Activated CD8-positive, alpha-beta T cell treated with anti-CD3 and anti-CD28 coated beads for 36 hours (primary cell): ENCODE measurements at places on chromosomes 2 and 18. TPM values are rescaled to one million over a fixed set of nuclear protein-coding genes. Genes with fewer than 3 reads are reported as not detected.

GRCh38 chr2:144131042-144131441, 388.9 kb downstream of the ZEB2 start:
- DNase-seq: no peak

DNA sequence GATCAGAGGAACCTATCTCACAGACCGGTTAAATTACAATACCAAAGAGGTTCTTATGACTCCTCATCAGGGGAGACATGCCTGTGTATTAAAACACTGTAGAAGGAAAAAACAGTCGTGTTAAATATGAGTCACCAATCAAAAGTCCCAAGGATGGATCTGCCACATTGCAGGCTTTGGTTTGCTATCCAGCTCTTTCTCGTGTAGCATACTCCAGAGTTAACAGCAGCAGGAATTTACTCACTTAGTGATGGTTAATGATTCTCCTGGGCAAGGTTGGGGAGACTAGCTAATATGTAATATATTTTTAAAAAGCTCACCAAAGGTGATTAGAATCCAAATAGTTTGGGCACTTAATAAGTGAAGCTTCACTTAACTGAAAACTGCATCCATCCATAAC, 109.7 kb downstream of the MBD5 start:
- DNase-seq: no peak

DNA sequence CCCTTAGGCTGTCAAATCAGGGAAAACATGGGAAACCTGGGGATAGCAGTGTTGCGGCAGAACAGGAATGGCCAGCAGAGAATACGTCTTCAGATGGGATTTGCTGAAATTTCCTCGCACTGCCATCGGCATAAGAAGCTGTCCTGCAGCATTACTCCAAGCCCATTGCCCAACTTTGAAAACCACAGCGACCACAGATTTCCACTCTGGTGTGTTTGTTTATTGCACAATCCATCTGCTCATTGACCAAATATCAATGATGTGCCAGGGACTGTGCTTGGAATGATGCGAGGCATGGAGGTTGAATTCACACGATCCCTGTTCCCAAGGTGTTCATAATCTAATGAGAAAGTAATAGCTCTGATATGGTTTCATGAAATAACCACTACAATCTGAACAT, 383.3 kb upstream of the MYT1L start:
- no peak for DNase-seq

DNA sequence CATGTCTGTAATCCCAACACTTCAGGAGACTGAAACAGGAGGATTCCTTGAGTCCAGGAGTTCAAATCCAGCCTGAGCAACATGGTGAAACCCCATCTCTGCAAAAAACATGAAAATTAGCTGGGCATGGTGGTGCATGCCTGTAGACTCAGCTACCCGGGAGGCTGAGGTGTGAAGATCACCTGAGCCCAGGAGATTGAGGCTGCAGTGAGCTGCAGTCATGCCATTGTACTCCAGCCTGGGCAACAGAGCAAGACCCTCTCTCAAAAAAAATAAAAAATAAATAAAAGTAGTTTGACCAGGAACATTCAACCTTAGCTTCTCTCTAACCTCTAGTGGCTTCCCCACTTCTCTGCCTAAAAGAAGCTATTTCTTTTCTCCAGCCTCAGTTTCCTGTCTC, 23.8 kb downstream of the SH3BP4 start:
- DNase-seq: no peak

DNA sequence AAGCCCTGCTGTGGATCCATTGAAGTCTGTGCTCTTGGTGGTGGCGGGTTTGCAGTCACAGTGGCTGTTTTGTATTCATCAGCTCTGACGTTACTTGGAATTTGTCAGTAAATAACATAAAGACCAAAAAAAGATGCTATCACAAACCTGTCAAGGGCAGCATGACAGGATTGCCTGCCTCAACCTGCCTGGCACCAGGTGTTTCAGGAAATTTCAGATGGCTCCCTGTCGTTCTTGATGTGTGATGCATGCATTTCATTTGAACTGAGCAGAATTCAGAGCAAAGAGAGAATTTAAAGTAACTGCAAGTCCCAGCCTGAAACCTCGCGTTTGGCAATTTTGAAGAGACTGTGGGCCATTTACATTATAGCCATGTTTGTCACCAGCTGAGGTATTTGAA, 50.3 kb upstream of the EPC2 start:
- no peak for DNase-seq

DNA sequence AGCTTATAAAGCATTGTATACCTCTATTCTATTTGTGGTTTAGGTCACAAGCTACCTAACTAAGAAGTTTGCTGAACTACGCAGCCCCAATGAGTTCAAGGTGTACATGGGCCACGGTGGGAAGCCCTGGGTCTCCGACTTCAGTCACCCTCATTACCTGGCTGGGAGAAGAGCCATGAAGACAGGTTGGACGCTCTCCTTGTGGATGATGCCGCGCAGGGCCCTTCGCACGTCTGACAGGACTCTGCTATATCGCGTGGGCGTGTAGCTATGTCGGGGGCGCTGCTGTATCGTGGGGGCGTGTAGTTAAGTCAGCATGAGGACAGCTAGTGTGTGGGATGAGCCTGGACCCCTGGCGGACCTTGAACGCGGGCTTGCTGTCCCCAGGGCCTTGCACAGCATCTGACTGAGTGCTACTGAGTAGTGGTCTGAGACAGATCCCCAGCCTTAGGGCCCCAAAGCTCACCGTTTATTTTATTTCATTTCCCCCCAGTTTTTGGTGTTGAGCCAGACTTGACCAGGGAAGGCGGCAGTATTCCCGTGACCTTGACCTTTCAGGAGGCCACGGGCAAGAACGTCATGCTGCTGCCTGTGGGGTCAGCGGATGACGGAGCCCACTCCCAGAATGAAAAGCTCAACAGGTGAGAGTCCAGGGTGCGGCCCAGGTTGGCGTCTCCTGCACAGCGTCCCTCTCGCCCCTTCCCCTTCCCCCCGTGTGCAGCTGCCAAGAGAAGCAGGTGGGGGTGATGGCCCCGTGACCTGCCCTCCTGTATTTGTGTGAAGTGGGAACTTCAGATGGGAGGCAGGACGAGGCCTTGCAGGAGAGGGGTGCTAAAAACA, 15.6 kb upstream of the CNDP1 start:
- no peak for DNase-seq

DNA sequence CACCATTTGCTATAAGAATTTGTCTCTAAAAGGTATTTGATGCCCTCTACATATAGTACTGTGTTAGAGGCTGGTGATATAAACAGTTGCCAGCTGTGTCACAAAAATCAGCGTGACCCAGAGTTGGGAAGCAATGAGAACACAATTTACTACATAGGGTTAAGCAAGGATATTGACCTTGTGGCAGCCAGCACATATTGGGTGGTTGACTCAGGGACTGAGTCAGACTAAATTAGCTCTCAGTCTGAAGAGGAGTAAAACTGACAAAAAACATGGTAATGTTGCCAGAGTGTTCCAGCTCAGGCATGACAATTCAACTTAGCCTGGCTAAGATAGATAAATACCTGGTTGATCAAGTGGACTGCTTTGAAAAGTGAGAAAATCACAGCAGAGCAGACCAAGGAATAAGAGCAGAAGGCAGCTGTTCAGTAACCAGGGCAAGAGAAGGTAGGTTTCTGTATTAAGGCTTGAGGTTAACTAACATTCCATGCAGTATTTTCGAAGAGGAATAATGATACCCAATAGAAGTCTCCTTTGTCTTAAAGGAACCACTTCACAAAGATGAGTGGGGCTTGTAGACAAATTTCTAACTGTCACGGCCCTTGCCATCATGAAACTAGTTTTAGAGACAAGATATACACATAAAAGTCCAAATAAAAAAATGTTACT, 108.2 kb upstream of the ERBB4 start:
- no peak for DNase-seq

- DNase-seq: peak; percentile 65
Observed at GRCh38 chr2:37324786-37325624, at the start of gene PRKD3. PRKD3 (minus strand) TSS chr2:37324833; CDS start chr2:37316524, 8,309 bp downstream.

- no peak for DNase-seq
Observed at GRCh38 chr2:128628996-128629395, 310.3 kb upstream of the HS6ST1 start.

DNA sequence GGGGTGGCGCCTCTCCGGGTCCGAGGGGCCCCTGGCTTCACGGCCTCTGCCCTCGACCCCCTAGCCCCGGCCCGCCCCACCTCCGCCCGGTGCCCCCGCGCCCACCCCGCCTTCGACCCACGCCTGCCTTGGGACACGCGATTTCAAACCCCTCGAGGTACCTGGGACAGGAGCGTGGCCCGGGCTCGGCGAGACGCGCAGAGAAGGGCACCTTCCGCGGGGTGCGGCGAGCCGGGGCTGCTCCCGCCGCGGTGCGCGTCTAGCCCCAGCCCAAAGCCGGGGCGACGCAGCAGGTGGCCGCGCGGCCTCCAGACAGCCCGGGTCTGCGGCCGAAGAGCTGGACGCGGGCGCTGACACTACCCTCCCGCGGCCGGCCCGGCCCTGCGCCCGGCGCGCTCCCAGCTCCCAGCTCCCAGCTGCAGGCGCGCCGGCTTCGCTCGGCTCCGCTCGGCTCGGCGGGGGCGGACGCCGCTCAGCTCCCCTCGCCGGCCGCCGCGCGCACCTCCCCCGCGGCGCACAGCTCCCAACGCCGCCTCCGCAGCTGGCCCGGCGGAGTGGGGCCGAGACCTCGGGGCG, at the start of gene CRACDL:
CRACDL (minus strand) TSS at position 449 of the 576 bp plus-strand sequence. CDS start 89,425 bp downstream, outside the sequence.
- no peak for DNase-seq

- no peak for DNase-seq
Observed at GRCh38 chr18:68454511-68455228, 260.2 kb downstream of the TMX3 start.

DNA sequence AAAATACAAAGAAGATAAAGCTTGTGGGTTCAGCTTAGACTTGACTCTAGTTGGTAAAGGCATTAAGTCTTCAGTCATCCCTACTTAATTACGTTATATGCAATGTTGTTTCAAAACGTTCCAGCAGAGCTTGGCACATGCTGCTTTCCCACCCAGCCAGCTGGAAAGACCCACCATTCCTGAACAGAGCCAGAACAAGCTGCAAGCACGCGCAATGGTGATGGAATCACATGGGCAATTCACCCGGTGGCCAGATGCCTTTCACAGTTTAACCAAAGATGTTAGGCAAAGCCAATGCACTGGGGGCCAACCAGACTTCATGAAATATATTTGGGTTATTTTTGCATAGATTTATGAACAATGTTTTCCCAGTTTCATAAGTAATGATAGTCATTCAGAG, 123.4 kb upstream of the CDH20 start:
- DNase-seq: no peak

- no peak for DNase-seq
Observed at GRCh38 chr2:81505586-81505985, 1201.0 kb upstream of the LRRTM1 start.

GRCh38 chr2:152336119-152336853, 1.3 kb downstream of the FMNL2 start:
- DNase-seq: peak; percentile 22

- peak; percentile 62 for DNase-seq
Observed at GRCh38 chr2:70686577-70687460, 81.2 kb downstream of the ADD2 start.

- no peak for DNase-seq
Observed at GRCh38 chr2:48714245-48714644, 41.3 kb downstream of the LHCGR start.

DNA sequence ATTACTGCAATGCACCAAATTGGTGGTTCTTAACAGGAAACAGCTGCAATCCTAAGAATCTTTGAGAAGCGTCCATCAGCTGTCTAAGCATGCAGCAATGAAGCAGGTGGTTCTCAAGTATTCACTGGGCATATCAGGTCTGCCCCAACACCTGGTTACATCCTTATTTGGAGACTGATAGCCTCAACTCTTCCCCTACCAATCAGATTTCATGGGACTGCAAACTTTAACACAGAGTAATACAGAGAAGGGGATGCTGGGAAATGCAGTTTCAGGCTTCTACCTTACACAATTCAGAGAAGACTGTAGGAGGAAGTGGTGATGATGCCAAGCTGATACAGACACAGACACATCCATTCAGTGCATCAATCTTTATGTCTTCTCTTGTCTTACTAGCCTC, 240.5 kb downstream of the BCL2 start:
- no peak for DNase-seq

DNA sequence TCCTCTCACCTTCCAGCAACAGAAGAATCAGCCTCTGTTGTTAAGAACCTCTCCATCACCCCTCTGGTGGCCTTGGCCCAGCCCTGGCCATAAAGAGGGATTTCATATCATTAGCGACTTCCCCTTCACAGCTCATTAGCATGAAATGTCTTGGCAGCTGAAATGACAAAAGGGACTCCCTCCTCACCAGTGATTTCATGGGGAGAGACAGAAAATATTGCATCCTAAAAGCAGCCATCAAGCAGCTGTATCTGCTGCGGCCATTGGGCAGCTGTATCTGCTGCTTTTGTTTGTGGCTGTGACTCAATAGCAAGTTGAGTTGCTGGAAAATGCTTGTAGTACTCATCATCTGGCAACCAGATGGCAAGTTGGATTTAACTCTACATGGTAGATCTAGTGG, 105.9 kb upstream of the RMDN2 start:
- DNase-seq: no peak

- no peak for DNase-seq
Observed at GRCh38 chr2:217599906-217600305, 402.9 kb downstream of the TNS1 start.

DNA sequence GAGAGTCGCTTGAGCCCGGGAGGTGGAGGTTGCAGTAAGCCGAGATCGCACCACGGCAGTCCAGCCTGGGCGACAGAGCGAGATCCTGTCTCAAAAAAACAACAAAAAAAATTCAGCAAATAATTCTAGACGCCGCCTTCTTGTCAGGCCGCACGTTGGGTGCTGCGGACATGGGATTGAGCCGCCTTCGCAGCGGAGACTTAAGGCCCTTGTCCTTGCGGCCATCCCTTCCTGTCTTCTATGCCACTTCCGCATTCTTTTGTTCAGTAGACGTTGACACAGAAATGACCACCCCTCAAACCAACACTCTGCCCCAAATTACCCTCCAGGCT, 15.8 kb downstream of the PTPN18 start:
- no peak for DNase-seq

DNA sequence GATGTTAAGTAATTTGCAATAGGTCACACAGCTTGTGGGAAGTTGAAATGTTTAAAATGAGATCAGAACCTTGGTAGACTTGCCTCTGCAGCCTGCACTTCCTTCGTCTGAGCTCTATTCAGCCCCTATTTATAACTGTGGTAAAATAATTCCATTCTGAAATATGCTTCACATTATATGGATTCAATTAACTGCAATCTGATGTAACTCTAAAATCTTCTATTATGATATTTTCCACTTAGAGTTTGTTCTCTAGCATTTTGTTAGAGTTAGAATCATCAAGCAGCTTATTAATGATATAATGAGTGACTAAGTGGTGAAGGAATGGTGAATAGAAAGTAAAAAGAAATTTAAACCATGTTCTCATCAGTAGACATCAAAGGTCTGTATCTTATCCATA, 139.6 kb upstream of the ARHGAP28 start:
- no peak for DNase-seq

GRCh38 chr2:187194049-187194448, 254.0 kb downstream of the CALCRL start:
- no peak for DNase-seq

The TEKT4 gene
- total RNA-seq: not detected

The CHRNG gene
- not detected for total RNA-seq

The ST8SIA3 gene
- not detected for total RNA-seq

The MOGAT1 gene
- not detected for total RNA-seq

The CCDC178 gene
- total RNA-seq: not detected

The TFCP2L1 gene
- total RNA-seq: 0.04 TPM

The PHOSPHO2 gene
- total RNA-seq: 3.2 TPM

The MYO3B gene
- total RNA-seq: 0.09 TPM

The SCN3A gene
- not detected for total RNA-seq

The C2orf80 gene
- not detected for total RNA-seq

The EMILIN1 gene
- total RNA-seq: 0.61 TPM

The CRYGD gene
- not detected for total RNA-seq

The KIF1A gene
- 9.0 TPM for total RNA-seq

The RESP18 gene
- not detected for total RNA-seq

The RAD51AP2 gene
- not detected for total RNA-seq

The ZSWIM2 gene
- total RNA-seq: not detected

The MOCOS gene
- 0.13 TPM for total RNA-seq

The ERFE gene
- total RNA-seq: 0.99 TPM
